ENCODE measurements at places on chromosomes 5 and 9.

DNA sequence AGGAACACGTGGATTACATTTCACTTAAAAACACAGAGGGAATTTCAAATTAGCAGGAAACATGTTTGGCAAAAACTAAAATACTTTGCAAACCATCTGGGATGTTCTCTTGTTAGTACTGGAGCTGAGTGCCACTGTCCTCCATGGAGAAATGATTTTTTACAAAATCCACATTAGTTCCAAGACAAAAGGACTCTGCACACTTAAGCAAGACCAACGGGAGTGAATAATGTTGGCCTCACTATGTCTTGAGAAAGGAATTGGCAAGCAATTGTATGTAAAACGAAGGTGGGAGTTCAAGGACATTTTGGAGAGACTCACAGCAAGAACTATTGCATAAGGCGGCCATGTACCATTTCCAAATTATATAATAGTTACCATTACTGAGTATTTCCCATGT is 547.5 kb downstream of the EBF1 start:
- no peak for DNase-seq

DNA sequence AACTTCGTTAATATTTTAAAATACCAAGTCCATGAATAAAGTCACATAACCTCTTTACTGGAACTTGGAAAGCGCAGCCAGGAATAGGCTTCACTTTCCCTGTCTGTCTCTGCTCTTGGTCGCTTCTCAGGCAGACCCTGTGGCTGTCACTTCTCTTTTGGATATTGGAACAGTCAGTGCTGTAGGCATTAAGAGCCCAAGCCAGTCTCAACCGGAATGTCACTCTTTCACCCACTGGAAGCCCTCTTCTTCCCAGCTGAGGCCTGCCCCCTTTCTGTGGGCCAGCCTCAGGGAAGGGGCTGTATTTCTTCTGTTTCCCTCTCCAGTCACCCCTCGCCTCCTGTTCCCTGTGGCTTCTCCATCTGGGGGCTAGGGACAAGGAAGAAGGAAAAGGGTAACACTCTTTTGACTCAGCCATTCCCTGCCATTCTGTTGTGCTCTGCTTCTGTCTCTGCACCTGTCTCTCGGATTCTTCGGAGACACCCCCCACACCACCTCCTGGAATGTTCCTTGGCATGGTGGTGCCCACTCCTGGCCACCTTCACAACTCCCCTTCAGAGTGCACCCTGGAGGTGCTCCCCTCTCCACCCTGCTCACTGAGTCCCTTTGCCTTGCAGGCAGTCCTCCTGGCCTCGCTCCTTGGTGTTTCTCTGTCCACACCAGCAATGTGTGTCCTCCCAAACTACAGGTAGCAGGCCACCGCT is 103.4 kb downstream of the TRIO start:
- DNase-seq: no peak

- no peak for DNase-seq
These were observed 49.5 kb upstream of the EGFLAM start for GRCh38 chr5:38208782-38209378.

- DNase-seq: peak; percentile 72
These were observed 42.4 kb downstream of the PAX5 start for GRCh38 chr9:36991516-36992134.

DNA sequence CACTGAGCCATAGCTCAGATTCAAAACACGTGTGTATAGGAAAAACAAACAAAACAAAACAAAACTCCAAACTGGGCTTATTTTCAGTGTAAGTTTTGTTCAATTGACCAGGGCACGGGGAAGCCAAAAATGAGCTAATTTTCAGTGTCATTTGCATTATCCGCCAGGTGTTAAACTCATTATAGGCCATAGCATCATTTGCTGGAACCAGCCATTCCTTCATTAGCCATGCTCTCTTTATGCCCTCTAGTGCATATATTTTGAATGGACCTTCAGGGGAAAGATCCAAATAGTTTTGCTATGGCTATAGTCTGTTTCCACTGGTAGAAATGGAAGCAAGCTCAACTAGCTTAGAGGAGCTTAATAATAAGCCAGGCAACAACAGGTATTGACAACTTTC is 1205.2 kb upstream of the DMAC1 start:
- DNase-seq: no peak

DNA sequence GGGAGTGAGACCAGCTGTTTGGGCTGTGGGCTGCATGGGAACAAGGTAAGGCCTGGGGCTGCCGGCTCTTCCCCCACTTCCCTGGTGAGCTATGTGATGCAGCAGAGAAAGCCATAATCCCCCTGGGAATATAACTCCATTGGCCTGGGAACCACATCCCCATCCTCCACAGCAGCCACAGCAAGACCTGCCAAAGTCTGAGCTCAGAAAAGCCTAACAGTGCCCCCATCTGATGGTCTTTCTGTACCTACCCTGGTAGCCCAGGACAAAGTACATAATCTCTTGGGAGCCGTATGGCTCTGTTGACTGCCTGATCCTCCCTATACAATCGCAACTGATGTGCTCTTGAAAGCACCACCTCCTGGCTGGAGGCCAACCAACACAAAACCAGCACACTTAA is 432.6 kb downstream of the CDH18 start:
- DNase-seq: no peak

DNA sequence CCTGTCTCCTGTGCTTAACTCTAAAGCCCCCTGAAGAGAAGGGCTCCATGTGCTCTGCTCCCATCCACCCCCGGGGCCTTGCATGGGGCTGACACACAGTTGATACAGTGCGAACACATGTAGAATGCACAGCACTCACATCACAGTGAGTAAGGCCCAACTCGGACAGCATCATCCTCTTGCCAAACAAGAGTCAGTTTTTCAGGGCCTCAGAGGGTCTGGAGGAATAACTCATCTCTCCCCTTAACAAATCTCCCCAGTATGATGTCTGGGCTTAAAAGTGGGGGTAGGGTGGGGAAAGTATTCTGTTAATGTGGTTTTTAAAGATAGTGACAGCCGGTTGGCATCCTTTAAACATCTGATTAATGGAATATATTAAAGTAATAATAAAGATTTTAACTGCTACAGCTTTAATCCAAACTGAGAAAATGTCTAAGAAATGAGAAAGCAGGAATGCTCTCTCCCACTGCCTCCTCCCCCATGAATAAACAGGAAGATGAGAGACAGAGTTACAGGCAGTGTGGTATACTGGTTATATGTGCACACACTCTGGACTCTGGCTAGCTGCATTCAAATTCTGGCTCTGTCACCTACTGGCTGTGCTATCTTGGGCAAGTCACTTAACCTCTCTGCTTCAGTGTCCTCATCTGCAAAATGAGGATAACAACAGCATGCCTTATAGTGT is 22.5 kb downstream of the APBA1 start:
- no peak for DNase-seq

DNA sequence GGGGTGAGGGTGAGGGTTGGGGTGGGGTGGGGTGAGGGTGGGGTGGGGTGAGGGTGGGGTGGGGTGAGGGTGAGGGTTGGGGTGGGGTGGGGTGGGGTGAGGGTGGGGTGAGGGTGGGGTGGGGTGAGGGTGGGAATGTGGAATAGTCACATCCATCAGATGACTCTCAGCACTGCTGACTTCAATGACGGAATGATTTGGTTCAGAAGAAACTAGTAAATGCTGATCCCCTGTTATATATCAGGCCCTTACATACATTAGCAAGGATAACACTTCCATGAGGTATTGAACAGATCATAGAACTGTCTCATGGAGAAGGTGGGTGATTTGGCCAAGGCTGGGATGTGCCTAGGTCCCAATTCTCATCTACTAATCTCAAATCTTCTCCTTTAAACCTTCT is 24.5 kb upstream of the C5orf47 start:
- DNase-seq: no peak

DNA sequence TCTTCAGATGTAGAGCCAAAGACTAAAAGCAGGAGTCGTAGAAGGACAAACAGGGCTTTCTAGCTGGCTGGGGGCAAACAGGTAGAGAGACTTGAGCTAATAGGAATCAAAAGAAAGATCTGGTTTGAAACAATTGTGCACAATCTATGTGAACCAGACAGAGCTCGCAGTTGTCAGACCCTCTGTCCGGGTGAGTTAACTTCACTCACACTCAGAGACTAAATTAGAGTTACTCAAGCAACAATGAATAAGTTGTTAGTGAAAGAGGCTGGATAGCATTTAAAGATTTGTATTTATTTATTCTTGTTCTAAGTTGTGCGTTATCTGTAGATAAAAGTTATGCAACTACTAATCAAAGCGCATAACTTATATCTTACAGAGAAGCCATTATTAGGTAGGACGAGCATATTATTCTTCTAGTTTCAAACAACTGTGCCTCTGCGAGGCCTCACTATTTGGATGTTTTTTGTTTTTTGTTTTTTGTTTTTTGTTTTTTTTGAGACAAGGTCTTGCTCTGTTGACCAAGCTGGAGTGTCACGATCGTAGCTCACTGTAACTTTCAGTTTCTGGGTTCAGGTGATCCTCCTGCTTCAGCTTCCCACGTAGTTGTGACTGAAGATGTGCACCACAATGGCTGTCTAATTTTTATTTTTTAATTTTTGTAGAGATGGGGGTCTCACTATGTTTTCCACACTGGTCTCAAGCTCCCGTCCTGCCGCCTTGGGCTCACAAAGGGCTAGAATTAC is 13.2 kb upstream of the LNPEP start:
- DNase-seq: no peak

DNA sequence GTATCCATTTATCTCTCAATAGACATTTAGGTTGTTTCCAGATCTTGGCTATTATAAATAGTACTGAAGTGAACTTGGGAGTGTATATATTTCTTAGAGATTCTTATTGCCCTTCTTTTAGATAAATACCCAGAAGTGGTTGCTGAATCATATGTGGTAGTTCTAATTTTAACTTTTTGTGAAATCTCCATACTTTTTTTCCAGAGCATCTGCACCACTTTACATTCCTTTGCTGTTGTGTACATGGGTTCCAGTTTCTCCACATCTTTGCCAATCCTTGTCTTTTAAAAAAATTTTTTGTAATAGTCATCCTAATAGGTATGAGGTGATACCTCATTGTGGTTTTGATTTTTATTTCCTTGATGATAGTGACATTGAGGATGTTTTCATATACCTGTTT is 303.7 kb downstream of the CCDC171 start:
- no peak for DNase-seq

DNA sequence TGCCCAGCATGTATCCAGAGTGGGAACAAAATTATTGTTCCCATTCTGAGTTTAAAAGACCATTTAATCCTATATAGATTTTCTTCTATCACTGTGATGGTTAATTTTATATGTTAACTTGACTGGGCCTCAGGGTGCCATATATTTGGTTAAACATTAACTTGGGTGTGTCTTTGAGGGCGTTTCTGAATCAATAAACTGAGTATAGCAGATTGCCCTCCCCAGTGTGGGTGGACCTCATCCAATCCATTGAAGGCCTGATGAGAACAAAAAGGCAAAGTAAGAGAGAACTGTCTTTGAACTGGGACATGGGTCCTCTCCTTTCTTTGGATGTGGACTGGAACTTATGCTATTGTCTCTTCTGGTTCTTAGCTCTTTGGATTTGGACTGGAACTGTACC is 17.3 kb downstream of the RIOK2 start:
- no peak for DNase-seq

- DNase-seq: no peak
These were observed 344.5 kb downstream of the ACTL7B start for GRCh38 chr9:108511307-108511706.

DNA sequence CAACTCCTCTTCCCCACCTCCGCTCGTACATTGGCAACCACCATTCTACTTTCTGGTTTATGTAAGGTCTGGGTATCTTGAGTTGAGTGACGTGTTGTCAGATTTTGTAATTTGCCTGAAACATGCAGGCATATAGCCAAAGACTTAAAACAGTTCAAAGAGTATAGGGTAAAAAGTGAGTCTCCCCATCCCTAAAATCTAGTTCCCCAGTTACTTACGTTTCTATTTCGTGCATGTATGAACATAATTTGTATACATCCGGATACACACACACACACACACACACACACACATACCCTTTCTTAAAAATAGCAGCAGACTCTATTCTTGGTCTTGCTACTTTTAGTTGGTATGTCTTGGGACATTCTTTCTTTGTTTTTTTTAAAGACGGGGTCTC is 915 bp downstream of the HSDL2 start:
- DNase-seq: no peak

- DNase-seq: no peak
These were observed 219.3 kb downstream of the SMARCA2 start for GRCh38 chr9:2234371-2234893.

DNA sequence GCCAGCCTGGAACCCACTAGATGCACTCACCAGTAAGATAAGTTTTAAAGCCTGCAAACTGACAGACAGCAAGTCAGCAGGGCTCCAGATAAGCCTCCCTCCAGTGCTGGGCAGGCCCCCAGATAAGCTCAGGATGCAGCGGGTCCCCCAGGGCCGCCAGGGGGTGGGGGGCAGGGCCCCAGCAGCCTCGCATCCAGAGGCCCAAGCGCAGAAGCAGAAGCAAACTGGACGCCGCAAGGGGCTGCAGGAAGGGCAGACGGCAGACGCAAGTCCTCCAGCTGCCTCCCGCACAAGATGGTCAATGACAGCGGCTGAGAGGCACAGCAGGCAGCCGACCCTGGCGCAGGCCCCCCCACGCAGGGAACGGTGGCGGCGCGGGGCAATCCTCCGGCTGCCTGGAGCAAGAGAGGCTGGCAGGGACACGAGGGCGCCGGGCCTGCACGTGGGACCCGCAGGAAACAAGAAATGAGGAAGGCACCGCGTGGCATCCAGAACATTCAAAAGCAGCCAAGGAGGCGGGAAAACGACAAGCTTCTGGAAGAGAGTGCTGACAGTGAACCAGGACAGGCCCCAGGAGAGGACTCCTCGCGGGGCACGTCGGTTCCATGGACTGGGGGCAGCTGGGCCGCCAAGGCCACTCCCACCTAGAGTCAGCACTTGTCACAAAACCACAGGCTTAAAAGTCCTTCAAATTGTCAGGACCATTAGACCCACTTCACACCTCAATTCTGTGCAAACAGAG is 49.8 kb downstream of the ROR2 start:
- no peak for DNase-seq

DNA sequence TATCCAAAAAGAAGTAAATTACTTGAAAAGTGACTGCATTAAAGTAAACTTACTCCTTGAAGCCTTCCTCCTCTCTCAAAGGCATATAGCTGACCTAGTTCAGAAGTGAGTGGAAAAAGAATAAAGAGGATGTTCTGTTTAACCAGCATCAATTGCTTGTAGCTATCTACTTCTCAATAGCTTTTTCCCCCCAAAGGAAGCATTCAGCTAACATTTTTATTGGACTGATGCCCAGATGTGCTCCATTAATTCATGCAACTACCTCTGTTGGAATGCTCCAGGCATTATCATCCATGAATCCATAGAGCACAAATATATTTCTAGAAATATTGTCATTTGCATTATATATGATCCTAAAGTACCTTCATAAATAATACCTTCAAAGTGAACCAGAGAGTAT is 132.8 kb downstream of the RASEF start:
- DNase-seq: no peak

GRCh38 chr5:75368391-75368790 is 31.4 kb downstream of the HMGCR start:
- no peak for DNase-seq

DNA sequence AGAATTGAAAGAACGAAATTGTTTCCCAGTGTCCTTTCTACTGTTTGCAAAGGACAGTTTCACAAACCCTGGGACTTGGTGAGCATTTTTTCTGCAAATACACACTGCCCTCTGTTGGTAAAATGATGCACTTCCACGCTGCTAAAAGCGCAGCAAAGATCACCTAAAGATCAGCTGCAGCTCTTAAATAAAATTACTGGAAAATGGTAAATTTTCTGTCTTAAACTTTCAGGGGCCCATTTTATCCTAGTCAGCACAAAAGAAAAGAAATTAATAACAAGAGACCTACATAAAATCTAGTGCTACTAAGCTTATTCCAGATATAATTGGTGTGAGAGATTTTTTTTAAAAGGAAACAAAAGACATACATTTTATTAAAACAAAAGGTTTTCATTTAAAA is 566.0 kb downstream of the CAAP1 start:
- peak; percentile 4 for DNase-seq

Measured in stimulated activated naive CD8-positive, alpha-beta T cell treated with anti-CD3 and anti-CD28 coated beads, Interleukin-15, Interleukin-2, amounts not matched to agents 100 U/mL and 50 U/mL, for 24 hours (primary cell).